NCI-H1048 (cell line): ENCODE measurements at places on chromosomes 13 and 19.

DNA sequence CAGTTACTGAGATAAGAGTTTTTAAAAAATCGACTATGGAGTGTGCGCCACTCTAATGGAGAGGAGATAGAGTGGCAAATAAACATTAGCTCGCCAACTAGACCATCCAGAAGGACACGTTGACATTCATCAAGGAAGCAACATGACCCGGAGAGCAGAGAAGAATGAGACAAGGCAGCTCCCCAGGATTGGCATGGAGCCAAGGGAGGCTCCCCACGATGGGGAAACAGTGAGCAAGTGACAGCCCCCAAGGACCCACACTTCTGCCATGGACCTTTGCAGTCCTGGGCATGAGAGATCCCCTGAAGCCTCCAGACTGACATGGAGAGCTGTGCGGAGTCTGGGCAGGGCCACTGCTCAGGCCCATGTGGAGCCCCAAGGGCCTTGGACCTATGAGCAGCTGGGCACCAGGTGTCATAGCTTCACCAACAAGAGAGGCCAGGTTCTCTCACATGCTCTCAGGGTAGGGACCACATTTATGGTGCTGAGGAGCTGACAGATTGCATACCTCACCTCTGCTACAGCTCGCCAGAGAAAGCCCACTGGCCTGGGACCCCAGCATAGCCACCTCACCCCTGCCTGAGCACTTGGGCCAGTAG is 6.7 kb downstream of the SIGLEC6 start:
- DNase-seq: no peak

DNA sequence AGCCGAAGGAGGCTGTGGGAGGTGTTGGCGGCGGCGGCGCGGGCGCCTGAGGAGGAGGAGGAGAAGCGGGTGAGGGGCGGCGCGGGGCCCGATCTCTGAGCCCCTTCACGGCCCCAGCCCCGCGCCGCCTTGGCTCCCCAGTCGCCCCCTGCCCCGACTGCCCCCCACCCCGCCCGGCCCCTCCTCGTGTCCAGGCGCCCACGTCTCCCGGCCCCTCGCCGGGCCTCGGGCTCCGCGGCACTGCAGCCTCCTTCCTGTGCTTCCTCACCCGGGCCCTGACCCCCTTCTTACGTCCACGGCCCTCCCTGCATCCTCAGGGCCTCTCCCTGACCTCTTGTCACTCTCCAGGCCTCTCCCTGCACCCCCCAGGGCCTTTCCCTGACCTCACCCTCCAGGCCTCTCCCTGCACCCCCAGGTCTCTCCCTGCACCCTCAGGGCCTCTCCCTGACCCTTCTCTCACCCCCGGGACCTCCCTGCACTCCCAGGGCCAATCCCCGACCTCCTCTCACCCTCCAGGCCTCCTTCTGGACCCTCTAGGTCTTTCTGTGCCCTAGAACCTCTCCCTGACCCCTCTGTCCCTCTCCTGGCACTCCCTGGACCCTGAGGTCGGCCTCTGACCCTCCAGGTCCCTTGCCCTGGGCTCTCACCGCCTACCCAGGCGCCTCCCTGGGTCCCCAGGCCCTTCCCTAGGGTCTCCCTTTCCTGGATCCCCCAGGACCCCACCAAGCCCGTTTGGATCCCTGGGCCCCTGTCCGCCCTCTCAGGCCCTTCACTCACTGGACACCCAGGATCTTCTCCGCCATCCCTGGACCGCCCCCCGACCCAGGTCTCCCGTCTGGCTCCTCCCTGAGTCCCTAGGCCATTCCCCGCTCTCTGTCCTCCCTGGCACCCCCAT is 460 bp downstream of the KMT5C start:
- DNase-seq: no peak

DNA sequence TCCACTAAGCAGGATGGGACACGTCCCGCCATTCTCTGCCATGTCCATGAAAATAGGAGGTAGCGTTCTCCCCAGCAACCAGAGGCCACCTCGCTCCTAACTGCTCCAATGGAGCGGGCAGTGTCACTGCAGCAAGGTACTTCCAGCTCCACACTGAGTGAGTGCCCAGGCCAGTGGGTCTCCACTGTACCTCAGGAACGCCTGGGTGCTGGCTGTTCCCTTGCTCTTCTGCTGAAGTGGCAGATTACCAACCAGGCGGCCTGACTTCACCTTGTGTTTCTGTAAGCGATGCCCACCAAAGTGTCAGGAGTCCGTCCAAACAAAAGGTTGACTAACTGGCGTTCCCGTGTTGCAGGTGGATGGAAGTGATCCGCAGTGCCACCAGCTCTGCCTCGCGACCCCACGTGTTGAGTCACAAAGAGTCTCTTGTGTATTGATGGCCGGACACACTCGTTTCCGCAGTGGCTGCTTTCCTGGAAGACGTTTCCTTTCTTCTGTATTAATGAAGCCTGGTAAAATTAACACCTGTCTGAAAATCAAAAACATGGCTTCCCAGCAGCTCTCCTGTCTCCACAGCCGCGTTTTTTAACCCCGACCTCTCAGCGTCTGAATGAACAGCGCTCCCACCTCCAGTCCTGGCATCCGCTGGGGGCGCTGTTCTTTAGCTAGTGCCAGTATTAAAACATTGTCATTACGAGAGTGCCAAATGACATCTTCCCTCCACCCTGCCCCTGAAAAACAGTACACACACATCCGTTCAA is 128.8 kb downstream of the STK24 start:
- no peak for DNase-seq

GRCh38 chr13:96898646-96899254 is 95.5 kb downstream of the OXGR1 start:
- DNase-seq: no peak

- DNase-seq: no peak
Measured at GRCh38 chr13:44732503-44733098, 156.5 kb upstream of the TSC22D1 start.
